H9 (cell line): ENCODE measurements at places on chromosomes 2 and 18. TPM values are rescaled to one million over a fixed set of nuclear protein-coding genes. Genes with fewer than 3 reads are reported as not detected.

- peaks cover 4% of the 10 kb centered on the region; the same call in 1 of the 2 replicates for H3K4me1 ChIP-seq
- DNase-seq, result no peak
- H3K27me3 ChIP-seq, result no peaks in the 10 kb centered on the region
Measured at GRCh38 chr2:99662761-99663341, 173.0 kb upstream of the REV1 start.

DNA sequence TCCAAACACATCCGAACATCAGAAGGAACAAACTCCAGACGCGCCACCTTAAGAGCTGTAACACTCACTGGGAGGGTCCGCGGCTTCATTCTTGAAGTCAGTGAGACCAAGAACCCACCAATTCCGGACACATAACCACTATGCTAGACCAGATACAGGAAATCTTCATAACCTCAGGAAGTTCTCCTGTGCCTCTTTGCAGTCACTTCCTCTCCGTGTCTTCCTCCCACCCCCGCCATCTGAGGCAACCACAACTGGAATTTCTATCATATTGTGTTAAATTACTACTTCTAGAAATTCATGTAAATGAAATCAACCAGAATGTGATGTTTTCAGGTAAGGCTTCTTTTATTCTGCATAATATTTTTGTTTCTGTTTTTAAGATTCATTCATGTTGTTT is 631.0 kb upstream of the NXPH2 start:
- no peak overlapping the region for H3K4me3 ChIP-seq
- no peak overlapping the region for H3K27ac ChIP-seq
- no peak for DNase-seq
- no peaks in the 10 kb centered on the region for H3K4me1 ChIP-seq
- no peaks in the 10 kb centered on the region for H3K27me3 ChIP-seq

GRCh38 chr2:208118918-208119317 is 5.4 kb downstream of the CRYGD start:
- no peak overlapping the region for H3K4me3 ChIP-seq
- no peaks in the 10 kb centered on the region for H3K36me3 ChIP-seq
- H3K27me3 ChIP-seq, result no peaks in the 10 kb centered on the region
- no peak for DNase-seq
- no peaks in the 10 kb centered on the region for H3K4me1 ChIP-seq

DNA sequence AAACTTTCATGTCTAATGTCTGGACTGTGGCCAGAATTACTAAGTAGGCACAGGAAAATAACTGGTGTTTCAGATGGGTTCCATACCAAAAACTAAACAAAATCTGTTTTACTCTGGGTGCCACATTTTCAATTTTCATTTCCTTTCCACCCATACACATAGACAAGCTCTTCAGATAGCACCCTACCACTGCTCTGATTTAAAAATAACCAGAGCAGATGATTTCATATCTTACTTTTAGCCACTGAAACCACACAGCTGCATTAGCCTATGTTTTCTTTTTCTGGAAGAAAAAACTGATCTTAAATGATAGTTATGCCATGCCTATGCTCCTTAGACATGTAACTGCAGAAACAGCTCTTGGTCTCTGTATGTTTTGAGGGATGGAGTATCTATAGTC is 647.6 kb downstream of the CPS1 start:
- no peaks in the 10 kb centered on the region for H3K4me1 ChIP-seq
- H3K4me3 ChIP-seq, result no peak overlapping the region
- H3K27me3 ChIP-seq, result no peaks in the 10 kb centered on the region
- no peak for DNase-seq

Gene TGFA
- 2.5 and 3.3 TPM in 2 replicates for total RNA-seq

Gene TCF4
- total RNA-seq, result 85.8 and 99.4 TPM in 2 replicates

Gene TMEM163
- 0.39 and 0.66 TPM in 2 replicates for total RNA-seq

Gene NOL4
- total RNA-seq, result 0.74 and 0.81 TPM in 2 replicates
